ENCODE measurements at places on chromosomes 6 and 20.

- peak; percentile 52 for DNase-seq
These were observed 598 bp downstream of the OGFR start for GRCh38 chr20:62805155-62805710.

GRCh38 chr6:81633391-81633790 is 119.1 kb downstream of the TENT5A start:
- DNase-seq: no peak

GRCh38 chr6:73675466-73676098 is 20.4 kb upstream of the CD109 start:
- peak; percentile 86 for DNase-seq

GRCh38 chr6:6892744-6893583 is 214.8 kb upstream of the RREB1 start:
- no peak for DNase-seq

- DNase-seq: no peak
These were observed 155.9 kb downstream of the SLC24A3 start for GRCh38 chr20:19368351-19368750.

DNA sequence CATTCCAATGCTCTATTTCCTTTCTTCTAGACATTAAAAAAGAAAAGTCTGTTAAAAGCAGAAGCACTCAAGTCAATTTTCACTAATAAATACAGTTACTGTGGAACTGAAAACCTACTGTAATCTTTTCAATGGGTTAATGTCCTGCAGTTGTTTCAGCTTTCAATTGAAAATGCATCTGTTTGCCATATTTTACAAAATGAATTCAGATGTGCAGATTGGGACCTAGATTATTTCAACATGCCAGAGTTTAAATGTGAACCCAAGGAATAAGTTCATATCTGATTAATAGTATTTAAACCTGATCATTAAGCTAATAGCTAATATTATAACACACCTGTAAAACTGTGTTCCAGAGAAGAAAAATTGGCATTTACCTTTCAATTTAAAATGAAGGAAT is 9.7 kb downstream of the SUPT3H start:
- no peak for DNase-seq

GRCh38 chr6:162543221-162543620 is 184.3 kb downstream of the PRKN start:
- no peak for DNase-seq

GRCh38 chr6:1436334-1437306 is 47.2 kb downstream of the FOXF2 start:
- peak; percentile 62 for DNase-seq

GRCh38 chr6:136784910-136785746 is 7.1 kb downstream of the MAP3K5 start:
- DNase-seq: peak; percentile 43

DNA sequence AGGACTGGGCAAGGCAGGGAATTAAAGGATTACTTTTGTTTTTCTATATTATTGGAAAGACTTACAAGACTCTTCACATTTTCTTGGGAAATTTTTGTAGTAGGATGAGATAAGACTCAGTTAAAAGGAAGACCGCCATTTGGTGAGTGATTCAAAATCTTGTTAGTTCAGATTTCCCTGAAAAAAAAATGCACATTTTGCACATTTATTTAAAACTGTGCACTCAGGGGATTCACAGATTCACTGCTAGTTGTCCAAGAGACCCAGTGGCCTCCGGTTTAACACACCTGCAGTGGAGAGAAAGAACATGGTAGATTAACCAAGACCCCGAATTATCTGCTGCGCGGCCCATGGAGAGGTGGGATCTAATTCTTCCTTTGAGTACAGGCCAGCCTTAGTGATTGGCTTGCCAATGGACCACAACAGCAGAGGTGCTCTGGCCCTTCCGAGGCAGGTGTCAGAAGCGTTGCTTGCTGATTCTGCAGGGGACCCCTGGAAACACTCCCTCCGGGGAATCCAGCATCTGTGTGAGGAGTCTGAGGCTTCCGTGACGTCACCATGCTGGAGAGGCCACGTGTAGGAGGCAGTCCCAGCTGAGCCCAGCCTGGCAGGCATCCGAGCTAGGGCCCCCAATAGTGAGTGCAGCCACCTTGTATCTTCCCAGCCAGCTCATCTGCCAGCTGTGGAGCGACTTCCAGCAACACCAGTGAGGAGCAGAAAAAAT is 68.9 kb downstream of the ZNF217 start:
- no peak for DNase-seq

DNA sequence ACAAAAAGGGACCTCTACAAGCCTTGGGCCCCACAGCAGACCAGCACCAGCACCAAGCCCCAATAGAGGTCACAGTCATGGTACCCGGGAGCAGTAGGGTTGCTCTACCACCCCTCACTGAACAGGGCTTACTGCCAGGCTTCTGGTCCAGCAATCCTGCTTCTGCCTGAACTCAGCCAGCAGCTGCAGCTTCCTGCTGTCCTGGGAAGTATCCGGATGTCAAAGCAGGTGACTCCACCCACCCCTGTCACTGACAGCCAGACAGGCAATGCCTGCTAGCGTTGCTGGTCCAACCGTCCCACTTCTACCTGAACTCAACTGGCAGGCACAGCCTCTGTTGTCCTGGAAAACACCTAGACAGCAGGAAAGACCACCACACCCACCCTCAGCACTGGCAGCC is 47.0 kb upstream of the PCSK2 start:
- no peak for DNase-seq

DNA sequence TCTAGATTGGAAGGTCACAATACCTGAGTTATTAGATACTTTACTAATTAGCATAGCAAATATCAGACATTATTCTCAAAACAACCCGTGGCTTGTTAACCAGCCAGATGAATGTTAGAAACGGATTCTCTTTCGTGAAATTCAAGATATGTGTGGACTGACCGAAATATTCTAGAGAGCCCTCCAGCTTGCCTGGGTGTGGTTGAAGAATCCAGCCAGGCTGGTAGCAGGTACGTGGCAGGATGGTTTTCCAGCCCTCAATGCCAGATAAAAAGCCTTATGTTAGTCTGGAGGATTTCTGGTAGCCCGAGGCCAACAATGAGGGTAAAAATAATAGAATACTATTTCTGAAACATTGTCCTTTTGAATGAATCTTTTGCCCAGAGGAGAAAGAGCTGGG is 19.3 kb downstream of the ECT2L start:
- no peak for DNase-seq

DNA sequence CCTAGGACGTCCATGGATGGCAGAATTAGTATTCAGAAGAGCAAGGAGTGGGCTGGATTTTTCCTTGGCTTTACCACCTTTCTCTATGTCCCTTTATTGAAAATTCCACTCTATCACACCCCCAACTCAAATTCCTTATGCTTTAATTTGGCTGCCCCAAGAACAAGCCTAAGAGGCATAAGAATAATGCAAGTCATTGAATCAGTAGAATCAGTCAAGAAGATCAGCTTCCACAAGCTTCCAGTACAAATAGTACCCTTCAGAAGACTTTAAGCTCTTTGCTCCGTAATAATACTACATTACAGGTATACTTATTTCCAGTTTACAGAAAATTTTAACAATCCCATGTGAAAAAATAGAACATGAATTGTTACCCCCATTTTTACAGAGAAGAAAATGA is 51.0 kb upstream of the SNAP25 start:
- no peak for DNase-seq

- DNase-seq: no peak
These were observed 131.6 kb downstream of the UTRN start for GRCh38 chr6:144416773-144417172.

- DNase-seq: no peak
These were observed 518.7 kb upstream of the MAP3K7 start for GRCh38 chr6:91105532-91105931.

GRCh38 chr20:61278296-61278695 is 26.2 kb downstream of the CDH4 start:
- no peak for DNase-seq

- DNase-seq: no peak
These were observed 72.7 kb downstream of the FAXC start for GRCh38 chr6:99276747-99277146.

DNA sequence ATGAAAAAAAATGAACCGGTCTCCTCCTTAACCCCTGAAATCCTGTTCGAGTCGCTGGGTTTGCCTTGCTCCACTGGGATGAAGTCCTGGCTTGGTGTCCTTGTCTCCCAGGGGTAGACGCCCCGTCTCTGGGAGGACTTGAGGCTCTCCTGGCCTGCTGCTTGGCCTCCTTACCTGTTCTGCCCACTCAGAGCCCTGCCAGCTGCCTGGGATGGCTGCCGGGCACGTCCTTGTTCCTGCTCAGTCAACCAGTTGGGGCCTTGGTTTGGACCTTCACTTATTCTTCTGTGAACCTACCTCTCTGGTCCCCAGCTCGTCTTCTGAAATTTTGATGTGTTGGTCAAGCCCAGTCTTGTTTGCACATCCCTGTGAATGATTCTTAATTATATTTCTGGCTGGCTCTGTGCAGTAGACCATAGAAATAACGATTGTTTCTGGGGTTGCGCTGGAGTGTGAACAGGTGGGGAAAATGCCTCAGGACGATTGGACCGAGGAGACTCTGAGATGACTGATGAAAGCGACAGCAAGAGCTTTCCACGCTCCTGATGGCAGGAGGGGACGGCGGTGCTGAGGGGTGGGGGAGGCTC is 126.5 kb upstream of the ESR1 start:
- DNase-seq: no peak

DNA sequence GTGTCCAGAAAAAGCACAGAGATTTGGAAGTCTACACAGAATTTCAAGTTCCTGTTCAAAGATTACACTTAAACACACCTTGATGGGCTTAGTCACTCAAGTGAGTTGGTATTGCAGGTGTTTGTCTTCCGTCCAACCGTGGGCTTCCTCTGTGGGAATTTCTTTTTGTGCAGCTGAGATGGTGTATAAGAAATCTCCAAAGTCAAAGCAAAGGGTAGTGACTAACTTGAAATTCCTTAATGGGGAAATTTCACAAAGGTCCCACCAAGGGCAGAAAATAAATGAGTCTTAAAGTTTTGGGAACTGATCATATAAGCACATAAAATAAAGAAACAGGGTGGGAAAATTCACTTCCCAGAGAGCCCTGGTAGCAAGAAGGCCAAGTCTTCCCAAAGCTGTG is 102.0 kb upstream of the TNFAIP3 start:
- DNase-seq: no peak

GRCh38 chr20:56558968-56559367 is 25.9 kb downstream of the FAM209B start:
- no peak for DNase-seq

- no peak for DNase-seq
These were observed 45.2 kb downstream of the HDGFL1 start for GRCh38 chr6:22614547-22614946.

- no peak for DNase-seq
These were observed 10.1 kb upstream of the FKBP5 start for GRCh38 chr6:35698858-35699257.

- no peak for DNase-seq
These were observed 10.0 kb downstream of the MBOAT1 start for GRCh38 chr6:20202324-20202658.

- no peak for DNase-seq
These were observed 467 bp downstream of the TREML4 start for GRCh38 chr6:41228616-41229015.

- no peak for DNase-seq
These were observed 29.9 kb downstream of the RAB44 start for GRCh38 chr6:36727505-36728021.

DNA sequence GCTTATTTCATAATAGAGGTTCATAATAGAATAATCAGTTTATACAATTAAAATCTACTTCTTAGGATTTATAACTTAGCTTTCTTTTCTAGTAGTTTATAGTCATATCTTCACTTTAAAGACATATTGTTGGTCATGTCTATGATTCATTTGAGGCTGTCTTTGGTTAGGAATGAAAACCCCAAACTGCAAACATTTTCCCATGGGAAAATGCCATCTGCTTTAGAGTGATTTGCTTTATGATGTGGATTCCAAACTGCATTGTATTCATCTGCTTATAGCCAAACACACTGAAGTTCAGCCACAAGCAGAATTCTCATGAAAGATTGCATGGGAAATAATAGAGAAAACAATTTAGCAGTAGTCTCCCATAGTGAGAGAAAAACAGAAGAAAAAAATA is 128.0 kb downstream of the RFPL4B start:
- no peak for DNase-seq

DNA sequence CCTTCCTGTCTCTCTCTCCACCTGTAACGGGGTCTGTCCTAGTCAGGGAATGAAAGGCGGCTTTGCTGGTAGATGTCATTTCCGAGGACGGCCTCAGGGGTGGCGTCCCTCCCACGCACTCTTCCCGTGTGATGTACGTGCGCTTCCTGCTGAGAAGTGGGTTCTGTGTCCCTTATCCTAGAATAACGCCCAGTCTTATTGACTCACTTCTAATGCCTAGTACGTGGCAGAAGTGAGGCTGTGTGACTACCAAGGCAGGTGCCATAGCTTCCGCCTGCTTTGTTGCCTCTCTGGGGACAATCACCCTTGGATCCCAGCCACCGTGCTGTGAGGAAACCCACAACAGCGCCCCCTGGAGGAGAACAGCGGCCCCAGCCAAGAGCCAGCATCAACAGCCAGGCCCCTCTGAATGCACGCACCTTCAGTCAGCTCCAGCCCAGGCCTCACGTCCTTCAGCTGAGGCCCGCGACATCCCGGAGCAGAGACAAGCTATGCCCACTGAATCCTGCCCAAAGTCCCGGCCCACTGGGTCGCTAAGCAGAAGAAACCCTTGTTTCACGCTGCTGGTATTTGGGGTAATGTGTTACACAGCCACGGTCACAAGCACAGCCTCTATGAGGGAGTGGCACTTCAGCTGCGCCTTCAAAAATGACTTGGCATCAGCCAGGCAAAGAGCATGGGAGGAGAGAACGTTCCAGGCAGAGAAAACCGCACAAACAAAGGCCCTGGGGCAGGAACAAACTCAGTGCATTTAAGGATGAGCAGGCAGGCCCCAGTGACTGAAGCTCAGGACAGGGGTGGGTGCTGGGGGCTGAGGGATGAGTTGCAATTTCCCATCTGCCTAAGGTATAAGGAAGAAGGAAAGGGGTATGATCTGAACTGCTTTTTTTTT is 224.2 kb downstream of the NFATC2 start:
- DNase-seq: peak; percentile 86

GRCh38 chr6:35541836-35542235 is 29.1 kb upstream of the TULP1 start:
- DNase-seq: no peak

GRCh38 chr20:60857708-60858107 is 394.4 kb upstream of the CDH4 start:
- DNase-seq: no peak

DNA sequence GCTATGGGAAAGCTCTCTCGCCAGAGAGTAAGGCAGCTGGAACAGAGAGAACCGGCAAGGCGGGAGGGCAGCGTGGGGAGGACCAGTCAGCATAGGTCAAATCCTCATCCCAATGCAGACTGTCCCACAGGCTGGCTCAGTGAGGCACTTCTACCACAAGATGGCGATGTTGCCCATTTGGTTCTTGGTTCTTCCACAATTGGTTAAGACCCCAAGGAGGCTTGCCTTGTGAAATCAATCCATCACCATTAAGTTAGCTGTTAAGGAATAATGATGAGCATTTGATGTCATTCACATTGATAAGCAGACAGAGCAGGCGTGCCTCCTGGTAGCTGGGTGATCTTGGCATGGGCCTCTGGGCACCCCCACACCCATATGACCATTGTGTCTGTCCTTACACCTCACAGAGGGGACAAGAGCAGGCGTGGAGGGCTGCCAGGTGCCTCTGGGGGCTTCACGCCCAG is 2.4 kb downstream of the CSTL1 start:
- DNase-seq: peak; percentile 80

- DNase-seq: no peak
These were observed 21.2 kb downstream of the HECA start for GRCh38 chr6:139156102-139156501.

Measured in stimulated activated CD8-positive, alpha-beta memory T cell treated with anti-CD3 and anti-CD28 coated beads, Interleukin-4, amount 100 ng/mL, for 48 hours (primary cell).